Fibroblast of villous mesenchyme (primary cell): ENCODE measurements at places on chromosomes 1 and 21.

GRCh38 chr1:196181594-196181878, 426.7 kb downstream of the KCNT2 start:
- DNase-seq: no peak

DNA sequence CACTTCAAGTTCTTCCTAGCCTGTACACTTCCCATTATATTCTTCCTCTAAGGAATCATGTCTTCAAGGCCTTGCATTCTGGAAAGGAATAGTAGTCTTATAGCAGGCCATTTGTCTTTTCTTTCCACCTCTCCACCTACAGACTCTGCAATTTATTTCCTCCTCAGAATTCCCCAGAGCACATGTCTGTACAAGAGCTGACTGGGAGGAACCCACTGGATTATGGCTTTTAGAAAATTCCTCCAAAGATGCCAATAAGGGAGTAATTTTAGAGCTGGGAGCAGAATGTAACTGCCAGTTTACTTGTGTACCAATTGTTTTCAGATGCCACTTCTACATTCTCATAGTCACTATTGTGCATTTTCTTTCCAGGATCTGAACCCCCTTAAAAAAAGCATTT, 3.4 kb upstream of the PSMG1 start:
- DNase-seq: no peak

DNA sequence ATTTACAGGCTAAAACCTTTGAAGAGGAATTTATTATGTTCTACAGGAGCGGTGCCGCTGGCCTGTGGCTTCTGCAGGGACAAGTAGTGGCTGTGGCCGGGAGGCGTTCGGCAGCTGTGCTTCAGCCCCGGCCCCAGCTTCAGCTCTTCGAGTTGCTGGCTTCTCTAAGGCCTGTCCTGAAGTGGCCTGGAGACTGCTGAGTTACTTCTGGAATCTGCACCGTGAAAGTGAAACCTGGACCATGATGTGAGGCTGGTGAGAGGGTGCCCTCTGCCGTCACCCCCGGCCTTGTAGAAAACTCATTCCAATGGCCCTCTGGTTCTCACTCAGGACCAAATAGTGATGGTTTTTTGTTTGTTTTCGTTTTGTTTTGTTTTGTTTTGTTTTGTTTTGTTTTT, 48.1 kb downstream of the PRKCZ start:
- DNase-seq: no peak

DNA sequence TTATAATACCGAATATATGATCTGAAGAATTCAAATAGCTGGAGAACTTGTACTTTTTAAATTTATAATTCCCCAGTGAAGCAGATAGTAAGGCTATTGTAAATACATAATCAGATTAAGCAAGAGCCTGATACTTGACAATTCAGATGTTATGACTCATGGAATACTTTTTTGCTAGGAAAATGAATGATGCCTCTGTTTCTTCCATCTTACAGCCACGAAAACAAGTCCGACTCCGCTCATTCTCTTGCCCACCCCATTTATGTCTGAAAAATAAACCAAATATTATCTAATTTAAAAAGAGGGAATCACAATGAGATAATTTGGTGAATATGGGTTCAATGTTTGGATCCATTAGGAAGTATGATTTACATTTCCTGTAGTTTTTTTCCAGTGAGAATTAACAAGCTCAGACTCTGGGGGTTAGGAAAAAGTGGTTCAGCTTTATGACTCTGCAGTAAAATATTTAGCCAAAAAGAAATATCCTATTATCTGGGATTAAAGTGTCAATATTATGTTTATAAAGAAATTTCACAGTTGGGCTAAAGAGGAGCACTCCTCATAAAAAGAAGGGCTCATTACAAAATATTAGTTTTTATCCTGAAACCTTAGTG, 50.4 kb upstream of the DAB1 start:
- peak; percentile 7 for DNase-seq

DNA sequence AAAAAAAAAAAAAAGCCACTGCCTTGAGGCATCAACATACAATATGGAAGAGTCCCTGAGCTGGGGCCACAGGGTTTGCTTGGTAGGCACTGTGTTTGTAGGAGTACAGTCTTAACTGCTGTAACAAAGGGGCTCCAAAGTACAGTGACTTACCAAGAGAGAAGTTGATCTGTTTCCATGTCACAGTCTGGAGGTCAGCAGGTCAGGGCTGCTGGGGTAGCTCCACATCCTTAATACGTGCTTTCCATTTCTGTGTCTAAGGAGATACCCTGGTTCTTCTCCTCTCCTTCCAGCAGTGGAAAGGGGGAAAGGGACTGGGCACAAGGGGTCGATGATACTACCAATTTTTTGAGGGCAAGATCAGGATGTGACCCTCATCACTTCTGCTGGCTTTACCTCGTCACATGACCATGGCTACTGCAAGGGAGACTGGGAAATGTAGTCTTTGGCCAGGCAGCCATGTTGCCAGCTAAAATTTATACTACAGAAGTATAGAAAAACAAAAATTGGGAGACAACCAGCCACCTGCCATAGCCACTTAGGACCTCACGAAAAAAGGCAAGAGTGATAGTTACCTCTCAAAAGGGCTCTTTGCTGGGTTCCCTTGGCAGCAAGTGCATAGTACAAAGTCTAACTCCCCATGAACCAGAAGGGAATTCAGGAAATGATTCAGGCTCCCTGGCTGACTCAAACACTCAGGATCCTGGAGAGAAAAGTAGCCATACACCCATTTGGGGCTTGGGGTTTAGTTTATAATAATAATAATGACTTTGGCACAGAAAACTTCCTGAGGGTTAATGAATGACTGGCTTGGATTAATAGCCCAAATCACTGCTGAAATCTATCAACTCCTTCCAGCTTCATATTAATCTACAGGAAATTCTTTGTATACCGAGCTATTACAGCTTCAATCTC, 52.7 kb upstream of the ATP5PO start:
- peak; percentile 38 for DNase-seq

DNA sequence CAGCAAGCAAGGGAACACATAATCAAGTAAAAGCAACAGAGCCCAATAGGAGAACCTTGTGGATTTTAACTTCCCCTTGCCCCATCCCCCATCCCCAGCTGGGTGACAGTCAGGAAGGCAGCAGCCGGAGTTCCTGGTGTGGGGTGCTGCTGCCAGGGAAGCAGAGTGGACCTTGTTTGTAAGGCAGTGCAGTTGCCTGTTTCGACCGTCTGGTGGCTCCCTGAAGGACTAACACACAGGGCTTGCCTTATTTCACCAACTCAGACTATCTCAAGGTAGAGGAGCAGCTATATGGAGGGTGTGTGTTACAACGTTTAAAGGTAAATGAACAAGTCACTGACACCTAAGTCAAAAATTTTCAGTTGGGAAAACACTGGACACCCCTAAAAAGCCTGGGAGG, 6.6 kb downstream of the KRTAP10-8 start:
- no peak for DNase-seq

DNA sequence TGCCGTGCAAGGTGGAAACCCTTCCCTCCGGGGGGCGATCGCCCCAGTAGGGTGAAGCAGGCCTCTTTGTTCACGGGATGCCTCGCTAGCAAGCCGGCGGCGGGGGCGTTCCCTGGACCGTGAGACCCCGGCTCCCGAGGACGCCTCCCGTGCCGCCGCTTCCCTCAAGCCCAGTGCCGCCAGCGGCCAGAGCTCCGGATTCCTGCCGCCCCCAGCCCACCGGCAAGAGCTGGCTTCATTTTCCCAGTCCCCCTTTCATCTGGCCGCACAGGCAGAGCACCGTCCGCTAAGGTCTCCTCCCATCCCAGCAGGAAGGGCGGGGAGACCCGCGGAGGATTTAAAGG, 16.3 kb downstream of the IER5 start:
- DNase-seq: no peak
